ENCODE measurements at places on chromosomes 16 and 17.

DNA sequence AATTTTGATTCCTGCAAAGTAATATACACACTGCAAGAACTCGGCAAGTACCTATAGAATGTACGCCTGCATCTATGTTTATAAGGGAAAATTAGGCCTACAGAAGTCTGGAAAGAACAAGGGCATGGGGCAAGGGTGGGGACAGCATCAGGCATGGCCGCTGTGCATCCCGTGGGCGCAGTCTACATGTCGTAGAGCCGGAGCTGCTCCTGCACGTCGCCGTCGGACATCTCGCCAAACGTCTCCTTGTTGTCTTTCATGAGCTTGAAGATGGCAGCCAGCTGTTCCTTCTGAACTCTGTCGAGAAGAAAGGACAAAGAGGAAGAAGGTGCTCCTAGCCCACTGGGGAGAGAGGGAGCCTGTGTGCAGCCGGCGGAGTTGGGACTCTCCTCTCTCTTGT, 33.4 kb downstream of the MXRA7 start:
- DNase-seq = no peak

GRCh38 chr16:69894676-69895075, 56.5 kb upstream of the CLEC18A start:
- no peak for DNase-seq

GRCh38 chr17:62862251-62862650, 54.1 kb upstream of the MARCHF10 start:
- DNase-seq = no peak

- no peak for DNase-seq
These were observed 23.7 kb downstream of the MAP3K3 start for GRCh38 chr17:63645775-63646487.

- no peak for DNase-seq
These were observed 37.4 kb downstream of the ZDHHC7 start for GRCh38 chr16:84973776-84974523.

DNA sequence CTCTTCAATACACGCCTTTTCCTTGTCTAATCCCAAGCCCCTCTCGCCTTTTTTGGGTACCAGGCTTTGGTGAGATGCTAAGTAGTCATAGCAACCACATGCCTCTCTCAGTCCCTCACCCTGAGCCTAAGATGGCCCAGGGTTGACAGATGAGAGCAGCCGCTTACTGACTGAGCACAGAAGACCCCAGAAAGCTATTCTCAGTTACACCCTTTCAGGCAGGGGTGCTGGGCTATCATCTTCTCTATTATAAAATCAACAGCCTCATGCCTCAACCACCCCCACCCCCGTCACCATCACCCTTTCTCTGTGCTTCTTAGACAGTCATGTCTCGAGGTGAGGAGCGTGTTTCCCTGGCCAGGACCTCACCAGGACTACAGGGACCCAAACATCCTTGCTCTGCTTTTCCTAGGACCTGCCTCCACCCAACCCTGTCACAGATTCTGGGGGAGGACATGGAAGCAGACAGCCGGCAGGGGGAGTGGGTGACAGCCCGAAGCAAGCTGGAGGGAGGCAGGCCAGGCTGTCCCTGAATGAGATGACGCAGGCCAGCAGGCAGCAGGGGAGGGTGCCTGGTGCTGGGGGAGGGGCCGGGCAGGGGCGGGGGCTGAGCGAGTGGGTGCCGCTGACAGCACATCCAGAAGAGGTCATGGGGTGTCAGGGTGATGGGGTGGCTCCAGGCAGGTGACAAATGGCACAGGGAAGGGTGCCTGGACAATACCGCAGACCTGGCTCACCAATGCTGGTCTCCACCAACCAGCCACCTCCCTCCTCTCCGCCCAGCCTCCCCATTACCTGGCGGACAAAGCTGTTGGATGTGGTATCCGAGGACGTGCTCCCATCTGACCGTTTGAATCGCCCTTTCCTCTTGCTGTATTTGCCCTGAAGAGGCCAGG, 3.1 kb downstream of the CACNB1 start:
- no peak for DNase-seq

GRCh38 chr17:77111934-77112296, 28.9 kb upstream of the SEC14L1 start:
- DNase-seq = no peak

DNA sequence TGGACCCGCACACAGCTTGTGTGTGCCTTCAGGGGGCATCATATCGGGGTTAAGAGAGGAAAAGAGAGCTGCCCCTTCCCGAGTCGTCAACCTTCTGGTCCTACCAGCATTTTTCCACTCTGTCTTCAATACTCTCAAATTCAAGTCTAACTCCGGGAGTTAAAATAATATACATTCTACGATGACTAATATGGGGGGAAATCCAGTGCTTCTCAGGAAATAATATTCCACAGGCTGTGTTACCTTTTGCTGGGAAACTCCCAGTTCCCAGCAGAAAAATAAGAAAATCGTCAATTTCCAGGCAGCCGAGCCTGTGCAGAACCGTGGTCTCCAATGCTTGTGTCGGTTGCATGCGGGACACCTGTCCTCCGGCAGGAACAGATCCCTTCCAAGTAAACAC, 105.0 kb upstream of the FOXF1 start:
- no peak for DNase-seq

- DNase-seq = no peak
These were observed 39.8 kb downstream of the ARL4D start for GRCh38 chr17:43438626-43439025.

DNA sequence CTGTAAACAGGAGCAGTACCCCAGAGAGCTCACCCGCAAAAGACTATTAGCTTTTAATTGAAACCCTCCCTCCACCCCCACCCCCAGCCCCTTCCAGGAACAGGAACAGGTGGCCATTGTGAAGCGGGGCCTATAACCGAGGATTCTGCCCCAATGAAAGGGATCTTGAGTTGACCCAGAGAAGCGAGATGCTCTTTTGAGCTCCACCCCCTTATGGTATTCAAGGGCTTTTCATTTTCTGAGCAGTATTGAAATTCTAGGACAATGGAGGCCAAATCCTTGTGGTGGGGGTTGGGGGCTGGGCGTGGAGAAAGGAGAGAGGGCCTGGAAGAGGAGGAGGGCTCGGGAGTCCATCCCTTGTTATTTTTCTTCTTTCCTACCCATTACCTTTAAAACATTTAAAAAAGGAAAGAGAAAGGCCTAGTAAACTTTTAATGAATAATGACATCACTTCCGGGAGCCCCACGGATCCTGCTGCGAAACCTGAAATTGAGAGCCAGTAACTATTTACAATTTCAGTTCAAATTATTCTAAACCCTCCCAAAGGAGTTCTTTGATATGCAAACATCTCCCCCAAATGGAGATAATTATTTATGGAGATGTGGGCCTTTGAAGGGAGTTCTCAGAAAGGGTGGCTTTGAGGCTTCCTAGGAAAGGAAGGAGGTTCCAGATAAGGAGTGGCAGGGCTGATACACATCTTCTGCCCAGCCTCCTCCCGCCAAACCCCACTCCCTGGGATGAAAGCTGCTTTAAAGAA, 30.5 kb downstream of the HS3ST3B1 start:
- no peak for DNase-seq

GRCh38 chr17:38361694-38362465, 10.2 kb downstream of the SOCS7 start:
- no peak for DNase-seq

DNA sequence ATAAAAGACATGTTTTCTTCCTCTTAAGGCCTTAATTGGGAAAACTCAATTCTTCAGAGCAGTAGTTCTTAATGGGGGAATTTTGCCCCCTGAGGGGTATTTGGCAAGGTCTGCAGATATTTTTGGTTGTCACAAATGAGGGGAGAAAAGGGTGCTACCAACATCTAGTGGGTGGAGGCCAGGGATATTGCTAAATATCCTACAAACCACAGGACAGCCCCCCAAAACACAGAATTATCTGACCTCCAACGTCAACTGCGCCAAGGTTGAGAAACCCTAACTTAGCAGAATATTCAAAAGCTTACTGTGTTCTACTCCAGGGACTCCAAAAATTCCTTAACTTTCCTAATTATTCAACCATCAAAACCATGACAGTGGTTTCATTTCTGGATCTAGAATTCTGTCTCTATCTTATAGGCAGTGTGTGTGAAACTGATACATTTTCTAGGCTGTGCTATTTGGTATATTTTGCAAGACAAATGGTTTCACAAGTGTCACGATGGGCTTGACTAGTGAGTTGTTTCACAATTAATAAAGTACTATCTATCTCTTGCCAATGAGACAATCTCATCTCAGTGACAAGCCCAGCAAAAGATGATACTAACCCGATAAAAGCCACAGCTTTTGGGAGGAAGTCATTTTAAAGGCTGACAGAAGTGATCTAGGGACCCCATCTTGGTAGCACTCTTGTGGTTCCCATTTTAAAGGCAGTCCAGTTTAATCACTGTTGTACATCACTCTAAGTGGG, 14.7 kb downstream of the TXNDC11 start:
- DNase-seq = no peak

DNA sequence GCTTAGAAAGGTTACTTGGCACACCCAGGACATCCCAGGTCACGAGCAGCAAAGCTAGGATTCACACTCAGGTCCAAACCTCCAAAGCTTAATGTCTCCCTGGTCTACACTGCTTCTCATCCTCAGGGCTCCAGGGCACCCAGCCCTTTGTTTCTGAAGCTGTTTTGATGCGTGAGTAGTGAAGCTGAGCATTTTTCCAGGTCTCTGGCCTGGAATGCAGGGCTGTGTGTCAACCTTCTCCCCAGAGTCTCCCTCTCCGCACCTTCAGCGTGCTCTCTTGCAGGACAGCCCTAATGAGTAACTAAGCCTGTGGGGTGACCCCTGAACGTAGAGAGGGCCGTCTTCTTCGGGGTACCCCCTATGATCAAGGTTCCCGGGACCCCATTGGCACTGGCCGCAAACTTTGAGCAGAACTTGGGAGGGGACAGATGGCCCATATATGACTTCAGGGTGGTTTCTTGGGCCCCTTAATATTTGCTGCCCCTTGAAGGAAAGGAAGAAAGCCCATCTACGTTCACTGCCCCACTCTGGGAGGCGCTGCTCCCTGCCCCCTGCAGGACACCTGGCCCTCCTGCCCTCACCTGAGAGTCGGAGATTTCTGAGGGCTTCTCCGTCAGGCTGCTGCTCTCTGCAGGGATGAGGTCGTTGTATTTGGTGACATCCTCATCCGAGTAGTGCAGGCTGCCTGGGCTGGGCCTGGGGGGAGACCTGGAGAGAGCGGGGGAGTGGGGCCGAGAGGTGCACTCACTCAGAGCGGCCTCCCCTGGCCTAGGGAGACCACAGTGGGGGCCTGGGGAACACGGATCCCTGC, 36.4 kb upstream of the CDC42EP4 start:
- no peak for DNase-seq

DNA sequence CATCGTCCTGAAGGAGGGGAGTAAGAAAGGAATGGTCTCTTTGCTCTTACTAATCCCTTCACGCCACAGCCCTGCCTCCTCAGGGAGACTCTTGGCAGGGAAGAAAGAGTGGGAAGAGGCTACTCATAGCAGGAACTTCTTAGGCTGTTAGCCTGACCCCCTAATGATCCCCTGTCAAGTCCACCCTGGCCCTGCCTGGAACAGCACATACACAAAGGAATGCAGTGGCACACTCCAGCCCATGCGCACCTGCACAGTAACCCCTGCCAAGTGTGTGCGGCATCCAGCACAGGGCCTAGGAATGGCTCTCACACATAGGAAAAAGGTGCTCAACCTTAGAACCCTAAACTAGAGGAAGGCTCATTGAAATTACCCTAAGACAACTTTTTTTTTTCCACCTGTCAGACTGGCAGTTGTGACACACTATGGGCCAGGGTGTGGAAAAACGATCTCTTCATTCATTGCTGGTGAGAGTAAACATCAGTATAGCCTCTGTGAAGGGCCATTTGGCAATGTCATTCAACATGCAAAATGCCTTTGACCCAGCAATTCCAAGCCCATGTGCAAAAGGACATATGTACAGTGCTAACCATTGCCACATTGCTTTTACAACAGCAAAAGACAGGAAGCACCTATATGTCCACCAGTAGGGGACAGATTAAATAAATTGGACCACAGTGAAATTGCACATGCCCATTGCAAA, 50.1 kb downstream of the PIMREG start:
- no peak for DNase-seq

DNA sequence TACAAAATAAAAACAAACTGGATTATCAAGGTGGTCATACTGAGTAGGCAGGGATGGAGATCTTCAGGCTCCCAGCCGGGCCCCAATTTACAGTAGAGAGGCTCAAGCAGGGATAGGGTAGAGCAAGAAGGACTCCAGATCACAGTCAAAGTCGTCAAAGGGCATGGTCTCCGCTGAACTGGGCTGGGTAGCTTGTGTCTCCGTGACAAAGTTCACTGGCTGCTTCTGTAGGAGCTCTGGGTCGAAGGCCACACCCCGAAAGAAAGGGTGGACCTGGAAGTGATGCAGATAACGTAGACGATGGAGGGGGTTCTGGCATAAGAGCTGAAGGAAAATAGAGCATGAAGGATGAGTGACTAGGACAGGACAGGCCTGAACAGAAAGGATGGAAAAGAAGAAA, 3.6 kb downstream of the RSKR start:
- no peak for DNase-seq

DNA sequence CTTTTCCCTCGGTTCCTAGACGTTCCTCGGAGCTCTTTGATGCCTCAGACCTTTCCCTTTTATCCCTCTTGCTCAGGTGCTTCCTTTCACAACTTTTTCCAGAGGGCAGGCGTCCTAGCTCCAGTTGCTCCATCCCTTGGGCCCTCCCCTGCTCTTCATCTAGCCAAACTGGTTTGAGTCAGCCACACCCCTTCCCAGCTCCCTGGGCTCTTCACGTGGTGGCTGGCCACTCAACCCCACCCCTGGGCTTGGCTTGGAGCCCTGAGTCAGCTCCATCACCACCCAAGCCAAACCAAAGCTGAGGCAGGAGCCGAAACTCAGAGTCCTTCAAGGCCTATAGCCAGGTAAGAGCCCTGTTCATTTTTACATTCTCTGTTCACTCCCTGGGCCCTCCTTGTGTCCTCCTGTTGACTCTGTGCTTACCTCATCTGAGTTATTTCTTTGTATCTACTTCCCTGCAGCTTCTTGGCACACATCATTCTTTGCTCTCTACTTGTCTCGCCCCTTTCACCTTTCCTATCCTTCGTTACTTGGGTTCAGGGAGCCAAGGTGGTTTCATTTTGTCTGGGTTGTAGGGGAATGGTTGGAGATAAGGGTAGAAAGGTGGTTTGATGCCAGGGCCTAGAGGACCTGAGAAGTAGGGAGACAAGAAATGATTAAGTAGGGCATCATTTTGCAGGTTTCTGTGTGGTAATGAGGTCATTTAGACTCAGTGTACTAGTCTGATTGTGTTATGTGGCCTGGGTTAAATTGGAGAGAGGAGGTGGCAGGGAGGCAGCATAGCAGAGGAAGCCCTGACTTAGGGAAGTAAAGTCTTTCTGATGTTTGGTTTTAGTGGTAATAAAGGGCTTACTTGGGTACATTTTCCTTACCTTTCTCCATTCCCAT, 7.6 kb upstream of the PHKG2 start:
- no peak for DNase-seq
